ENCODE measurements at places on chromosomes 13 and 19.

DNA sequence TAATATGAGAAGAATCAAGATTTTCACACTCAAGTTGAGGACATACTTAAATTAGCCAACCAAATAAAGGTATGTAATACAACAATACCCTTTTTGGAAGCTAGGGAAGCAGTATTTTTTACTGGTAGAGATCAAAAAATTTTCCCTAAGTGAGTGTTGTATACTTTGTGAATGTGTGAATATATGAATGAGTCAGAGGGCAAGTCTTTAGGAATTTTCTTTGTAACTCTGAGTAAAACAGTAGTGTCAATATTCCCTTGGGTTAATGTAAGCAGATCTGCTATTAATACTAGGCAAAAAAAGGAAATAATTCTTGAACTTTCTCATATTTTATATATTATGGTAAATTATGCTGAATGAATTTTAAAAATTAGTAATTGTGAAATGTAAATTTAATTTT, 1161.8 kb upstream of the MIR17HG start:
- DNase-seq, result no peak

DNA sequence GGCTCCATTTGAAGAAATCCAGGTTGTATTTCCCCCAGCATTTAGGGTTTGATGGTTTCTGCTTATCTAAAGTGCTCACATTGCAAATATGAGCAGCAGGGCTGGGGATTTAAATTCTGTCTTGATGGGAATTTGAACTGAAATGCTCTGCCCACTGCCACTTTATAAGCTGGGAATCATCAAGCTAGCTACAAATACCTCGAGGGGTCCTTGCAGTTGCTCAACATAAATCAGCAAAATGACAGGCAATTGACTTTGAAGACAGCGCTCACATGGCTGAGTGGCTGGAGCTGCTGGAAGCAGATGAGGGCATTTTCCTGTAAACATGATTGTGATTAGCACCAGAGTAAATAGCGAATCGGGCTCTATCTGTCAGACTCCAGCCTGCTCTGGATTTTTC, 39.4 kb upstream of the MEDAG start:
- no peak for DNase-seq

DNA sequence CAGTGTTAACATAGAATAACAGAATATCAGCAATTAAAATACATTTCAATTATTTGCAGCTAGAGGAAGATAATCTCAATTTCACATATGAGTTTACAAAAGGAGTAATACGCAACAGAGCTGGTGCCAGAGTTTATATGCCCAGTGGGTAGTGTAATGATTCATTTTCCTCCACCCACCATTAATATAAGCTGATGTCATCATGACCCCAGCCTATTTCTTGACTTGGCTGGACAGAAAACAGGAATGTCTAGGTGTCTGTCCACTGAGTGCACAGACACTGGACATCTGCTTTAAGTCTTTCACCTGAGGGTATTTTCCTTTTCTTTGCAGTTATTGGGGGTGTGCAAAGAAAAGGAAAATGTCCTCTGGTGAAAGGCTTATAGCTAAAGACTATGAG, 335.5 kb downstream of the TBC1D4 start:
- DNase-seq, result no peak

DNA sequence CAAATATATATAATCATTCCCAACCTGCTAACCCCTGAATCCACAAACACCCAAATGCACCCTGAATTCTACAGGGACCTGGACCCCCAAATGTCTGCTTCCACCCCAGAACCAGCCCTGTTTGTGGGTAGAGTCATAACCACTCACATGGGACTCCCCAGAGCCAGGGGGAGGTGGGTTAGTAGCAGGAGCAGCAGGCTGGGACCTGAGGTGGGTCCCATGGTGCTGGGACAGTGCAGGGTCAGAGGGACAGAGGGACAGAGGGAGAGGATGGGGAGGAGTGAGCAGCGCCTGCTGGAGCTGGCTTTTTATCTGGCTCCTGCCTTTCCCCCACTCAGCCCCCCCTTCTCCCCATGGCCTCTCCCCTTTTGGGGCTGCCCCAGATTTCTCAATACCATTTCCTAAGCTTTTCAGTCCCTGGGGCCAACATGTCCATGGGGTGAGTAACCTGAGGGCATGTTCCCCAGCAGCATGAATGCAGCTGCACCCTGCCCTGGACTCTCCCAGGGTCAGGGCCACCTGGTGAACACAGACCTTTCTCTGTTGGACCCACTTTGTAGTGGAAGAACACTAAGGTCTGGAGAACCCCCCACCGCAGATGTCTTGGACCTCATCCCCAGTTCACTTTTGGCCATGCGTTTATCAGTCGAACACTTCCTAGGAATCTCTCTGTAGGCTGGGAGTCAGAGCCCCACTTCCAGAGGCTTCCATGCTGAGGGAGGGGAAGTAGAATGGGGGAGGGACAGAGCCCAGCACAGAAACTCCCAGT, at the start of gene C3:
TSS of gene C3 (minus strand) at position 282 of the 769 bp plus-strand sequence. CDS start at position 221, 61 bp downstream.
- no peak for DNase-seq

- DNase-seq, result no peak
Observed at GRCh38 chr19:4064149-4064495, 2.6 kb downstream of the ZBTB7A start.

GRCh38 chr13:80336776-80337287, 4.1 kb downstream of the SPRY2 start:
- no peak for DNase-seq

- DNase-seq, result no peak
Observed at GRCh38 chr19:10617409-10618121, 7.8 kb upstream of the SLC44A2 start.

DNA sequence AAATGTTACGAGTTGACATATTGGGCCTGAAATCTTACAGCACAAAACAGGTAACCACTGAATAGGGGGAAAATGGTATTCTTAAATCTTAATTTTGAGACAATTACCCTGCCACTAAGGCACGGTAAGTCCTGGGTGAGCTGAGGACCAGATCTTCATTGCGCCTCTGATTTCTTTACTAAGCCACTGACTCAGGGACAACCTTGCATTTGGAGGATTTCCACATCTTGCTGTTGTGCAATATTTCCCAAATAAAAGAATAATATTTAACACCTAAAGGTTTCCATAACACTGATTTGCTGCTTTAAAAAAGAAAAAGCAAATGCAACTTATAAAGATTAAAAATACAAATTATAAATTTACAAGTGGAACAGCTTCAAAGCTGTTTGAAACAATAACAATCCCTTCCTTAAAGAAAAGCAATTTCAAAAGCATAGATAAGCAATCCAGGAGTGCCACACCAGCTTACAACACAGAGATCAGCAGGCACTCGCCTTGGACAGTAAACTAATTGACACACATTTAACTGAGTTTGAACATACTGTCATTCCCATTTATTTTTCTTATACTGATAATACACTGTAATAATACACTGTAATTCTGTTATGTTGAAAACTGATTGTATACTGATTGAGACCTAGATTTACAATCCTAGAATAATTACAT, 79.6 kb upstream of the DOCK9 start:
- no peak for DNase-seq

- no peak for DNase-seq
Observed at GRCh38 chr19:29953352-29954247, 11.6 kb downstream of the URI1 start.

GRCh38 chr13:41981951-41982715, 21.2 kb upstream of the VWA8 start:
- DNase-seq, result no peak

DNA sequence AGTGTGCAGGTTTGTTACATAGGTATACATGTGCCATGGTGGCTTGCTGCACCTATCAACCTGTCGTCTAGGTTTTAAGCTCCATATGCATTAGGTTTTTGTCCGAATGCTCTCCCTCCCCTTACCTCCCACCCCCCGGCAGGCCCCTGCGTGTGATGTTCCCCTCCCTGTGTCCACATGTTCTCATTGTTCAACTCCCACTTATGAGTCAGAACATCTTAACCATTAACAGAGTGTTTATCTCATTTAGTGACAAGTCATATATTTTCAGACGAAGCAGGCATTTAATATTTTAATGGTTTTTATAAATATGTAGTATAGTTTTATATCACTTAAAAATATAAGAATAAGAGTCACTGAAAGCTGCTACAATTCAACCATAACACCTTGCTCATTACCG, 780.5 kb upstream of the ARGLU1 start:
- no peak for DNase-seq

DNA sequence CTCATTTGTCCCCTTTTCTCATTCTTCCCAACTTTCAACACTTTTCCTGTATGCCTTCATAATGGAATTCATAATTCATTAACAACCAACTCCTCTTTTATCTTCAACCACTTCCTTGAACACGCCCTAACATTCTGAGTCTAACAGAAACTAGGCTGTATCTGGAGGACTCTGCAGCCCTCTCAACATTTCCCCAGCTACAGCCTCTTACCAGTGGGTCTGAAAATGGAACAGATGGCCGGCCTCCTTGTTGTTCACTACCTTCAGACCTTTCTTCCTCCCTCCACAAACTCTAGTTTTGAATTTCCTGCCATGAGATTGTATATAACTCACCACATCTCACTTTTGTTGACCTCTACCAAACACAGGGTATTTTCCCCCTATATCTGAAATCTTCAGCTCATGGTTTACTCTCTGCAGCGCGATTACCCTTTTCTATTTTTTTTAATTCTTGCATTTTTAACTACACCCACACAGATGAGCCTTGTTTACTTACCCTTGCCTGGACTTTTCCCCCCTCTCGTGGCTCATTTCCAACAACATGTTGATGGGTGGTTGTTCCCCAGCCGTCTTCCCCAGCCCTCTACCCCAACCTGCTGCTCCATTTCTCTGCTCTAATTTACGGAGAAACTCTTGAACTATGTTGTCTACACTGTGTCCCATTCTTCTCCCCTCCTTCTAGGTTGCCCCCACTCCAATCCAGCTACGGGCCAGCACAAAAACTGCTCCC, 846 bp downstream of the ZNF790 start:
- no peak for DNase-seq

Measured in stimulated activated CD8-positive, alpha-beta memory T cell treated with anti-CD3 and anti-CD28 coated beads, Interleukin-12 subunit alpha, Interleukin-12 subunit beta, amount 100 ng/mL, for 1 hour (primary cell).